ENCODE measurements at places on chromosomes 3 and 15. TPM values are rescaled to one million over a fixed set of nuclear protein-coding genes. Genes with fewer than 3 reads are reported as not detected.

DNA sequence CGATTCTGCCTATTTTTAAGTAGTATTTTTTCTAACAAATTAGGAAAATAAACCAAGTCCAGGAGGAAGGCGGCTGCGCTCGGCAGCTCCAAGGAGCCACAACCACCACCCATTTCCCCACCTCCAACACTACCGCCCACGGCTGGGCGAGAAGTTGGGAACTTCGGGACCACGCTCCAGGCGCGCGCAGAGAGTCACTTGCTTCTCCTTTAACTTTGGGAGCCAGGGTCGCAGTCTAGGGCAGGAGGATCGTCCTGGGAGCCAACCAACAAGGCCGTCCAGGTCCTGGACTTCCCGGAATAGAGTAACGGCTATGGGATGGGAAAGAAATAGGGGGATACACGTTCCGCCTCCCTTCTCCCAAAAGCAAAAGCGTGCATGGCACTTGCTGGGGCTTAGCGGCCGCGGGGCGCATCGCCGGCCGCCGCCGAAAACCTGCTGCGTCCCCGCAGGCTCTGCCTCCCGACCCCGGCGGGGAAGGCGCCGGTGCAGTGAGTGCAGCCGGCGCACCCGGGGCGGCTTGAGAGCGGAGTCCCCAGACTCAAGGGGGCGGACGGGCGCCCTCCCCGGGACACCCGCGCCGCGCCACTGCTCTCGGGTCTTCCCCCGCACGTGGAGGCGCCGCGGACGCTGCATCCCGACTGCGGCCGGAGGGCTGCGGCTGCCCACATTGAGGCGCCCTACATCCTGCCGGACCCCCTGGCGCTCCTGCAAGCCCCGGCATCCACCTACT, 699 bp downstream of the MEGF11 start:
- ATAC-seq, result peak; percentile 41

DNA sequence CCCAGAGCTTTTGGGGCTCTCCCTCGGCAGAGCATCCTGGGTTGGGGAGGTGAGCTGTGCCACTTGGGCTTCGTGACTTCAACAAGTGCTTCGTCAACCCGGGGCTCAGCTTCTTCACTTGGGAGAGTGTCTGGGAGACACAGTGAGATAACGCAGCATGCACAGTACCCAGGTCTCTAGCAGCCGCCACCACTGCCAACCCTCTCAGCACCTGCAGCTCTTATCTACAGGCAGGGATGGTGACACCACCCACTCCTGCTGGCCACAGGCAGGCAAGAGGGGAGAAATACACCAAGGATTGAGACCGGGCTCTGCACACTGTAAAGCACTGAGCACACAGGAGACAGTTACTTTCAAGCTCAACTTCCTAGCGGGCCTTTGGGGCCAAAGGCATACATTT, 11.6 kb downstream of the TKT start:
- no peak for ATAC-seq

- ATAC-seq, result no peak
Observed at GRCh38 chr3:197021231-197021630, 8.4 kb downstream of the MELTF start.

Gene APOD
- total RNA-seq, result not detected

DNA sequence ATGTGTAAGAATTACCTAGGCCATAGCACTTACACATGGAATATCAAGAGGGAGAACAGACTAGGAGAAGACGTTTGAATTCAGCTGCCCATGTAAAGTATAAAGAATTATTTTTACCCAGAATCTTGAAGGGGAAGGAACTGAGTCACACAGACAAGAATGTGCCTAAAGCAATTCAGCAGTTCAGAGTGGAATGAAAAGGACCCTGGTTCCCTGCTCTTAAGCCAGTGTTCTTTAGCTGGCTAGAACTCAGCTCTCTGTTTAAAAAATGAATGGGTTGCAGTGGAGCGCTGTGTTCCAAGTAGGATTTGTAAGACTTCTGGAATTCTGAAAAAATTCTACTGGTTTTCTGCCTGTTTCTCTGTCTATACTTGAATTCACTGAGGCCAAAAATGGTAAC, 440.2 kb downstream of the LPP start:
- no peak for ATAC-seq

Gene AQP9
- not detected for total RNA-seq

DNA sequence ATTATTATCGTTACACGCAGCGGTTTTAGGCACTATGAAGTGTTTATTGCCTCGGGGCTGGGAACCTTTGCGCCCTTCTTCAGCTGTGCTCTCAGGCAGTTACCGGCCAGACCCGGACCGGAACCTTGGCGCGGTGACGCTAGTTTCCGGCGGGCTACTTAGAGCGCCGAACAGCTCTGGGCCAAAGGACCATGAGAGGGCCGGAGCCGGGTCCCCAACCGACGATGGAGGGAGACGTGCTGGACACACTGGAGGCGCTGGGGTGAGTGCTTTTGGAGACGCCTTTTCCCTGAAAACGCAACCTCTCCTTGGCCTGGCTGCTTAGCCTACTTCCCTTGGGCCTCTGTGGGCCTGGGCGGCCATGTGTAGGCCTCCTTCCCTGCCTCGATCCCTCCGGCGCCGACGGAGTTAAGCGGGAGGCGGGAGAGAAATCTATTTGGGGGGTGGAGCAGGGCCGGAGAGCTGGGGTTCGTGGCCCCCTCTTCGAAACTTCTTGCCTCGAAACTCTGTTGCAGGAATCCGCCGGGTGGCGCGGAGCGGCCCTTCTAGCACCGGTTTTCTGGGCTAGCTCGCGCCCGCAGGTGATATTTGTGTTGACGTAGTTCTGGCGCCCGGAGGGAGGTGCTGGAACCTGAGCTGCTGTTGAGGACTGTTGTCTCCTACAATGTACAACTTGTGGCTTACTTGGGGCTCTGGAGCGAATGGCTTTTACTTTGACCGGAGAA, at the start of gene FAM98B:
Gene FAM98B, plus strand, starts transcription at position 157 of the 725 bp plus-strand sequence. Its CDS starts 35 bp downstream, at position 192.
- peak; percentile 96 for ATAC-seq

Gene CHRM5
- not detected for total RNA-seq

- no peak for ATAC-seq
Observed at GRCh38 chr3:140748-141330, 55.7 kb upstream of the CHL1 start.

GRCh38 chr15:98923171-98923570, 84.4 kb downstream of the PGPEP1L start:
- ATAC-seq, result no peak

DNA sequence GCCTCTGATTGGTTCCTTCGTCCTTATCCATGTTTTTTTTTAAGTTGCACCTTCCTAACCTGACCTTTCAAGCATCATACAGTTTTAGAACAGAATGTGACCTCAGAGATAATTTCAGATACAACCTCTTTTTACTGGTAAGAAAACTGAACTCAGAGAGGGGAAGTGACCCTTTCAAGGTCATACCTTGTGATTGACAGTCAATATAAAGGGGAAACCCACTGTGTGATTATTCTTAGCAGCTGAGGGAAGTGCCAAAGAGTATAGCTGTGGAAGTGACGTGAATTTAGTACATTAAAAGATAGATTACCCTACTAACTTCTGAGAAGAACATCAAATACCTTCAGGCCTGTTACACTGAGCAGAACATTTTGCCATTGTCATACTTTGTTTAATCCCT, 319.4 kb downstream of the NEK10 start:
- ATAC-seq, result no peak

DNA sequence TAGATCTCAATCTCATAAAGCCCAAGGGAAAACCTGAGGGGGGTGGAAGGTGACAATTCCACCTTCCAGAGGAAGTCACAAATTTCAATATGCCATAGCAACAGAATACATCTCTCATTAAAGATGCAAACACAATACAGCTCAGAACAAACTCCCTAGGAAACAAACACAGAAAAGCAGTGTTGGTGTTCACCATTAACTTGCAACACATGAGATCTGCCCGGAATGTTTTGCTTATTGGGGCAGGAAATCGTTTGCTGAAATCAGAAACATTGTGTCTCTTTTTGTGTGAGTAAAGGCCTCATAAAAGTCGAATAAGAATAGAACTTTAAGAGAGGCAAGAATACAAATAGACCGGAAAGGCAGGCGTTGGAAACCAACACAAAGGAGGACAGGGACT, 5.8 kb upstream of the RYR3 start:
- no peak for ATAC-seq

Gene HAPLN3
- total RNA-seq, result 38.6 TPM

Data from activated T-helper 17 cell treated with anti-CD3 and anti-CD28 coated beads, Interleukin-2, amount 50 U/mL, for 72 hours (primary cell).